HFFc6 (cell line): ENCODE measurements at places on chromosomes 1 and 21.

- no peak for DNase-seq
These were observed 33.2 kb upstream of the FAM163A start for GRCh38 chr1:179709841-179710329.

GRCh38 chr1:92376345-92376744 is 77.5 kb downstream of the RPAP2 start:
- DNase-seq, result no peak

- DNase-seq, result no peak
These were observed 93.8 kb downstream of the MTR start for GRCh38 chr1:236888903-236889302.

GRCh38 chr1:241447031-241447644 is 72.4 kb downstream of the FH start:
- DNase-seq, result no peak

GRCh38 chr1:211009944-211010343 is 124.0 kb downstream of the KCNH1 start:
- no peak for DNase-seq

- peak; percentile 96 for DNase-seq
These were observed 804.6 kb upstream of the ADGRL4 start for GRCh38 chr1:79811173-79811572.

DNA sequence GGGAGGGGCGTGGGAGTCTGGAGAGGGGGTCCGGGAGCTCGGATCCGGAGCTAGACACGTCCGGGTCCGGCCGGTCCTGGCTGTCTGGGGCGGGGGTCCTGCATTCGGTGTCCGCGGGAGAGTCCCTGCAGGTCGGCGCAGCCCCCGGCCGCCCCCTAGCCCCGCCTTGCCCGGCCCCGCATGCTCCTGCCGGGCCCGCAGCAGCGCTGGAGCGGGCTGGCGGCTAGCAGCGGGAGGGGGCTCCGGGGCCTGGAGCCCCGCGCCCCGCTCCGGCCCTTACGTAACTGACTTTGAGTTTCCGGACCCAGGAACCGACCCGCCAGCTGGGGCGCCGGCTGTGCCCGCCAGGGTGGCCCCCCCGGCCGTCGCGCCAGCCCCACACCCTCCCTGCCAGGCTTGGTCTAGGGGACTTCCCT is 26.9 kb upstream of the EPB41 start:
- DNase-seq, result no peak

DNA sequence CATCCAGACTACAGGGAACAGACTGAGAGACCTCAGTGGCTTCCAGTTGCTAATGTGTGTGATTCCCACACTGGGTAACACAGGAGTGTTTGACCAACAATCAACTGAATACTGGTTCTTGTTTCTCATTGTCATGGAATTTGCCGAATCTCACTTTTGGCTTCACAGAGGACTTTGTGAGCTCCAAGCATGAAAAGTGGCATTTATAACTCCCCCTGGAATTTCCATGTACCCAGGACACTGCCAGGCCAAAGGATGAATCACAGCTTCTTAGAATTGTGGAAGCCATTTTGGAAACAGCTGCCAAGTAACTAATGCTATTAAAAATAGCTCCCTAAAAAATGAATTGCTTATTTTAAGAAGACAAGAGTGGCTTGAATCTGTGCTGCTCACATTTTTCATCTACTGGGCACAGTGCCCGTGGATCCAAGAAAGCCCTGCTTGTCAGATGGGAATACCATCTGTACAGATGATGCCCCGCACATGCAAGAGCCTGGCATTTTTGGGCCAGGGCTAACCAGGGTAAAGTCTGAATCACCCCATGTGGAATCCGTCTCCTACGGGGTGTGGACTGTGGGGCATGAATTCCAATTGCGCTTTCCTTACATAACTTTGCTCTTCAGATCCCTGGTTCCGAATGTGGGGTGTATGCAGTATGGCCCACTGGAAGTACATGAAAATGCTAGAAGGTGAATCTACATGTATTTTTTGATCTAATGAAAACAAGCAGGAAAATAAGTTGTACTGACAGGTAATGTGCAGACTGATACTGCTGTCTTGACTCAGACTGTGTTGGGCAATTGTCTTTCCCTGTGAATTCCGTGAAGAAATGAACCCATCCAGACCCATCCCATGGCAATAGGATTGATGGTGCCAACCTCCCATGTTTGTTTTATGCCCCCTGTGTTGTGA is 487.3 kb downstream of the SIPA1L2 start:
- DNase-seq, result peak; percentile 82

- no peak for DNase-seq
These were observed at the start of gene ARHGAP30 for GRCh38 chr1:161069731-161070270. TSS of gene ARHGAP30 (minus strand) at chr1:161069891. CDS start at chr1:161069624, 267 bp downstream.

GRCh38 chr1:211822677-211823407 is 7.7 kb downstream of the LPGAT1 start:
- DNase-seq, result no peak

DNA sequence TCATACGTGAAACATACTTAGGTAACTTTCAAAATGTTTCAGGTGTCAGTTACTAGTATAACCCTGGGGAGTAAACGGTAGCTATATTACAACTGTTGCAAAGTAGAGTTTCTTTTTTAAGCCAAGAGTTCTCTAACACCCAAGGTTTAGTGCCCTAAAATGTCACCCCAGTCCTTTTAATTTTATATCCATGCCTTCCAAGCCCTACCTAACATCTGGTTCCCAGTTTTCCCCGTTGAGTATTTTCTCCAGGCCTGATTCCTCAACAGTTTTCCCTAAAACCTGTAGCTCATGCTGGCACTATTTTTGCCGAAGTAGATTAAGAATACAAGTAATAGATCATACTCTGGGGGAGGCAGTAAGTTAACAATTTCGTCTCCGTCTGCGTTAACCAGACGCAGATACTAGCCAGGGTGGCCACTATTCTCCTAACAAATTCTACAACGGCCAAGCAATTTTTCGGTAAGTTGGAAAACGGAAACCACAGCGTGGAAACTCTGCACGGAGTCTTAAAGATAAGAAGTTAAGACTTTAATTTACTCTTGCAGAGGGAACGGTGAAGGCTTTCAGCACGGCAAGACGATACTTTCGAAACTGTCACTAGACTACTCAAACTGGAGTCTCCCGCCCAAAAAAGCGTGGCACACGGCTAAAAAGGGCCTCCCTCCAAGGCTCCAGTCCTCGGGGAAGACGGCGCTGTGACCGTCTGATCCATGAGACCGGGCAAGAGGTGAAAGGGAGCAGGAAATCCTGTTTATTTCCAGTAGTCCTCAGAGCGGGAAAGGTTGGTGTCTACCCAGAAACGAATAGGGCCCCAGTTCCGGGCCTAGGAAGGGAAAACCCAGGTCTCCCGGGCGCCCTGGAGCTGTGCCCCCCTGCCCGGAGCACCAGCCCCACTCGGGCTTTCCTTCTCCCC is 945 bp downstream of the SRSF4 start:
- DNase-seq, result no peak

DNA sequence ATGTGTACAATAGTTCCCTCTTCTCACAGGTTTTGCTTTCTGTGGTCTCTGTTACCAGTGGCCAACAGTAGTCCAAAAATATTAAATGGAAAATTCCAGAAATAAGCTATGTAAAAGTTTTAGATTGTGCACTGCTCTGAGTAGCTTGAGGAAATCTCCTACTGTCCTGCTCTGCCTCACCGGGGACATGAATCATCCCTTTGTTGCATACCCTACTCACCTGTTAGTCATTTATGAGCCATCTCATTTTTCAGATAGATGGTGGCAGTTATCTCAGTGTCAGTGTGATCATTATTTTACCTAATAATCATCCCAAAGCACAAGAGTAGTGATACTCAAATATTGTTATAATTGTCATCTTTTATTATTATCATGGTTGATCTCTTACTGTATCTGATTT is 688.1 kb downstream of the PLA2G4A start:
- no peak for DNase-seq

- no peak for DNase-seq
These were observed 263.5 kb upstream of the PLD5 start for GRCh38 chr1:242787968-242788367.

GRCh38 chr1:229753764-229754551 is 127.9 kb downstream of the URB2 start:
- DNase-seq, result no peak

DNA sequence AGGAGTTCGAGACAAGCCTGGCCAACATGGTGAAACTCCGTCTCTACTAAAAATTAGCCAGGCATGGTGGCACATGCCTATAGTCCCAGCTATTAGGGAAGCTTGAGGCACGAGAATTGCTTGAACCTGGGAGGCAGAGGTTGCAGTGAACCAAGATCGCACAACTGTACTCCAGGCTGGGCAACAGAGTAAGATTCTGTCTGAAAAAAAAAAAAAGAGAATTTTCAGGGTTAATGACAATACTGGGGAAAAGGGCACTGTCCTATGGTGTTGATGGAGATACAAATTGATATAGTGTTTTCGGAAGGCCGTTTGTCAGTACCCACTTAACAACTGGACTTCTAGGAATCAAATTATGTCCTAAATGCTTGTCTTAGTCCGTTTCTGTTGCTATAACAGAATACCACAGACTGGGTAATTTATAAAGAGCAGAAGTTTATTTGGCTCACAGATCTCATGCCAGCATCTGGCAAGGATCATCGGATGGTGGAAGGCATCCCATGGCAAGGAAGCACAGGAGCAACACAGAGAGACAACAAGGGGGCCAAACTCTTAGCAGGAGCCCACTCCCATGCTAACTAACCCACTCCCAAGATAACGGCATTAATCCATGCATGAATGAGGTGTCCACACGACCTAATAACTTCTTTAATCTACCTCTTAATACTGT is 41.3 kb downstream of the ZBTB8A start:
- DNase-seq, result no peak

DNA sequence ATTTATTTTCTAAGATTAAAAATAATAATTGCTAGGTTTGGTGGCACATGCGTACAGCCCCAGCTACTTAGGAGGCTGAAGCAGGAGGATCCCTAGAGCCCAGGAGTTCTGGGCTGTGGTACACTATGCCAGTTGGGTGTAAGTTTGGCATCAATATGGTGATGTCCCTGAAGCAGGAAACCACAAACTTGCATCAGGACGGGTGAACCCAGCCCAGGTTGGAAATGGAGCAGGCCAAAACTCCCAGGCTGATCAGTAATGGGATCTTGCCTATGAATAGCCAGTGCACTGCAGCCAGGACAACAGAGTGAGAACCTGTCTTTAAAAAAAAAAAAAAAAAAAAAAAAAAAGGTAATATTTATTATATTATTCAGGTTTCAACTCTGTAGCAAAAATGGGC is 92.4 kb upstream of the PGD start:
- DNase-seq, result no peak

GRCh38 chr21:42564561-42564971 is 50.9 kb downstream of the SLC37A1 start:
- DNase-seq, result no peak

DNA sequence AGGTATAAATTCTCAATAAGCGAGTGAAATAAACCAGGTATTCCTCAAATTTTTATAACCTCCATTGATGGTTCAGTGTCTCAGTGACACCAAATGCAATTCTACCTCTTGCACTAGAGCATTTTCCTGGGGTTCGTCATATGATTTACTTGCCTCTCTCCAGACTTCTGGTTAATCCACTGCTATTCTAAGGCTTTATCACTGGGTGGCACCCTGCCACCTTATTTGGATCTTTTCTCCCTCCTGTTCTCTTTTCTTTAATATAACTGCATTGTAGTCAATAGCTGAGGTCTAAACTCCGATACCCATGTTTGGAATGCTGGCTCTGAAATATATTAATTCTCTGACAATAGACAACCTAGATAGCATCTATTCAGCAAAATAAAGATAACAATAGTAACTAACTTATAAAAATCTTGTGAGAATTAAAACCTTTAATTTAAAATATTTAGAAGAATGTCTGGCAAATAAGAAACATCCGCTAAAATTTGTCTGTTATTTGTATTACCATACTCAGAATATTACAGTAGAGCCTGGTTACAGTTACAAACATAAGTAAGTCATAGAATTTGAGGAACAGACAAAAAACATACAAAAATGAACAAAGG is 436.4 kb downstream of the PLA2G4A start:
- peak; percentile 15 for DNase-seq

DNA sequence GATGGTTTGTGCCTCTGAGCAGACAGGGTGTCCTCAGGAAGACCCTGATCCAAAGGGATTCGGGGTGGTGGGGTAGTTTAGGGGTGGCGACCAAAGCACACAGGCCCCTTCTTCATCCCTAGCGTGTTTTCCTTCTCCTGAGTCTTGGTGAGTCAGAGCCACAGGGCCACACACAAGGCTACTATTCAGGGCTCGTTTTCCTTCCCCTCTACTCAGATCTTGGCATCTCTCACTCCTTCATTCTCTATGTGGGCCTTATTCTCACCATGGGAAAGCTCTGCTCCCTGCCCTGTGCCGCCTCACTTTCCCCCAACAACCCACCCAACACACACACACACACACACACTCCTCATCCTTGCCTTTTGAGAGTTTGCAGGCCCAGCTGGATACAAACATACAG is 43.6 kb upstream of the WNT2B start:
- peak; percentile 0 for DNase-seq

GRCh38 chr1:221993444-221993948 is 251.6 kb upstream of the DUSP10 start:
- DNase-seq, result no peak

GRCh38 chr21:30634906-30635305 is at the start of gene KRTAP20-2:
TSS of gene KRTAP20-2 (plus strand) at chr21:30635206. CDS start at chr21:30635264, 58 bp downstream.
- DNase-seq, result no peak

- no peak for DNase-seq
These were observed 618 bp downstream of the ETS2 start for GRCh38 chr21:38806153-38806941.

- peak; percentile 54 for DNase-seq
These were observed 95.3 kb downstream of the FOXD2 start for GRCh38 chr1:47532921-47533792.

DNA sequence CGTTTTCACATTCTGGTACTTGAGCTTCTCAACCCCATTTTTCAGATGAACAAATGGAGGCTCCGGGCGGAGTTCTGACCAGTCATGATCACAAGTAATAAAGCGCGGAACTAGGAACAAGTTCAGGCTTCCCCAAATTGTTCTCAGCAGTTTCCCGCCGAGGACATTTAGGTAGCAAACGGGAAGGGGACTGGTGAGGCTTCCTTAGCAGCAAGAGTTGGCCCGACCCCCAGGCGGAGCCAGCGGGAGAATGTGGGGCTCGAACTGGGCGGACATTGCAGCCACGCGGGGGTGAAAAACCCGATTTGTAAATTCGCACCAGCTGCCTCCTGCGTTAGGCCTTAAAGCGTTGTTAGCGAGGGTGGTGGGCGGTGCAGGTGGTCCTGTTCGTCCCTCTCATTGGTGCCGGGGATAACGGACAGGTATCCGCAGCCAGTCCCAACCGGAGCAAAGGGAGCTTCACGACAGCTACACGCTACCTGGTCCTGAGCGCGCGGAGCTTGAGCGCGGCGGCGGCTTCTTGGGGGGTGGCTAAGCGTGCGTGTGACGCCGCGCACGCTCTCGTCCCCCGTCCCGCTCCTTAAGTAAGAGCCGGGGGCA is 15.3 kb downstream of the SEMA6C start:
- peak; percentile 56 for DNase-seq
